Stimulated activated CD4-positive, alpha-beta T cell treated with anti-CD3 and anti-CD28 coated beads, Interleukin-4, amount 100 ng/mL, for 4 hours (primary cell): ENCODE measurements at places on chromosomes 4 and X.
A peak's percentile ranks its signal among the peaks of the same experiment; 100 is the strongest.

- no peak for DNase-seq
These were observed 29.4 kb upstream of the ADRA2C start for GRCh38 chr4:3736806-3737205.

GRCh38 chr4:165877286-165877685 is 4.2 kb downstream of the TLL1 start:
- DNase-seq = no peak

- no peak for DNase-seq
These were observed 106.7 kb upstream of the GK2 start for GRCh38 chr4:79514621-79515329.

DNA sequence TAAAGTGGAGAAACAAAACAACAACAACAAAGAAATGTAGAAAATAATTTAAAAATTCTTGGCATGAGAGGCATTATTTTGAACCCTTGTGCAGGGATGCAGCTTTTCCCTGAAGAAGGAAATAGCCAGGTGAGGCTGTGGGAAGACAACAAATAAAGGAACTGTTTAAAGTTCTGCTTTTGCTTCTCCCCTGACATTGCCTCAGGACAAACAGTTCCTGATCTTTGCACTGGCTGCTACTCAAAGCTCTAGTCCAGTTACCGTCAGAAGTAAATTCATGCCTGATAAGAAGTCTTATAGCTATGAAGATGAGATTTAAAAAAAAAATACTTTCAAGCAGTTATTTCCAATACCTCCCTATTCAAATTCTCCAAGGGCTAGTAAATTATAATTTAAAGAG is 233.8 kb downstream of the IL15 start:
- DNase-seq = no peak

- DNase-seq = no peak
These were observed 183.7 kb downstream of the FBXW7 start for GRCh38 chr4:152352215-152352614.

DNA sequence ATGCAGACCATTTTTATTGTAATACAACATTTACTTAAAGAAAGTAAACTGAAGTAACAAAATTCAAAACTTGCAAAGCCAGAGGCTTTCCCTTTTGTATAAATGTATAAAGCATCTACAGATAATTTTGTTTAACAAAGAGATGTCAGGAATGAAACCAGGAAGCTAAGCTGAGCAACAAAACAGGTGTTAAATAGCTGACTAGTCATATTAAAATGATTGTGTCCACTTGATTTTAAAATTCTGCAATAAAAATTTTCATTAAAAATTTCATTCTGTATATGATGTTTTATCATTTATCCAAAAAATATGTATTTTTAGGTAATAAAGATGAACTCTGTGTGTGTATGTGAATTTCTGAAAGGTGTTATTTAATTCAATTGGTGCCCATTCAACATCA is 72.0 kb upstream of the TRAM1L1 start:
- no peak for DNase-seq

- no peak for DNase-seq
These were observed 19.8 kb upstream of the ADD1 start for GRCh38 chr4:2823671-2824328.

- DNase-seq = no peak
These were observed 898 bp downstream of the UBQLN2 start for GRCh38 chrX:56564164-56564885.

- DNase-seq = no peak
These were observed 21.9 kb downstream of the TKTL1 start for GRCh38 chrX:154317391-154317995.

GRCh38 chrX:50768801-50769200 is 45.2 kb downstream of the SHROOM4 start:
- no peak for DNase-seq

DNA sequence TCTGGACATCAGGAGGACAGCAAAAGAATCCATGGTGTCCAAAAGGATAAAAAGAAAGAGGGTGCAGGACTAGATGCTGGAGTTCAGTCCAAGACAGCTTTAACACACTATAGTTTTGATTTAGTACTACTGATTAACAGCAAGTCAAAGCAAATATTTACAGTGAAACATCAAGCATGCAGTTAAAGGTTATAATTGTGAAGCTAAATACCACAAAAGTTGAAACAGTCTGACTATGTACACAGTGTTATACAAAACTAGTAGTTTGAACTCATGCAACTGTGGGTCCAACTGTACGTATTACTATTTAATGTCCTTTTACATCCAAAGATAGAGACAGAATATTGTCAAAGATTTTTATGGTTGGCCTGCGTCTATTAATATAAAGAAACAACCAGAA is 57.6 kb downstream of the CHIC2 start:
- DNase-seq = no peak

GRCh38 chrX:580030-580429 is 50.6 kb upstream of the SHOX start:
- no peak for DNase-seq

GRCh38 chrX:82224961-82225360 is 1023.1 kb downstream of the SH3BGRL start:
- DNase-seq = no peak

DNA sequence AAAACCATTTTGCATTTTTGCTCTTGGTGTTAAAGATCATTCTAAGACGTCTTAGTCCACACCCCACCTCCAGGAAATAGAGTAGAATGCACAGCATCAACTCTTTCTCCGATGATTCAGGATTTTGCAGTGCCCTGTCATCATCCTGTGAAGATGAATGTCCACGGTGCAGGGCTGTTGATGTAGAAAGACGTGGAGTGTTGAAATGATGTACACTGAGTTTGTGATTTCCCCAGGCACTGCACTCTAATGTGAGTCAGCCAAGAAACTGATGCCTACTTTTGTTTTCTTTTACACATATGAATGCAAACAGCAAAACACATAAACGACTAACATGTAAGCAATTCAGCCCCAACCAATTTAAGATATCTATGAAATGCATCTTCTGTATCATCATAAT is 10.5 kb downstream of the LGI2 start:
- no peak for DNase-seq

GRCh38 chrX:21503593-21503992 is 129.4 kb downstream of the CNKSR2 start:
- DNase-seq = no peak

- no peak for DNase-seq
These were observed 47.3 kb upstream of the GATB start for GRCh38 chr4:151808120-151808529.

- no peak for DNase-seq
These were observed 45.1 kb downstream of the STX18 start for GRCh38 chr4:4496592-4497372.

- no peak for DNase-seq
These were observed 38.9 kb upstream of the TLR2 start for GRCh38 chr4:153645183-153645582.

DNA sequence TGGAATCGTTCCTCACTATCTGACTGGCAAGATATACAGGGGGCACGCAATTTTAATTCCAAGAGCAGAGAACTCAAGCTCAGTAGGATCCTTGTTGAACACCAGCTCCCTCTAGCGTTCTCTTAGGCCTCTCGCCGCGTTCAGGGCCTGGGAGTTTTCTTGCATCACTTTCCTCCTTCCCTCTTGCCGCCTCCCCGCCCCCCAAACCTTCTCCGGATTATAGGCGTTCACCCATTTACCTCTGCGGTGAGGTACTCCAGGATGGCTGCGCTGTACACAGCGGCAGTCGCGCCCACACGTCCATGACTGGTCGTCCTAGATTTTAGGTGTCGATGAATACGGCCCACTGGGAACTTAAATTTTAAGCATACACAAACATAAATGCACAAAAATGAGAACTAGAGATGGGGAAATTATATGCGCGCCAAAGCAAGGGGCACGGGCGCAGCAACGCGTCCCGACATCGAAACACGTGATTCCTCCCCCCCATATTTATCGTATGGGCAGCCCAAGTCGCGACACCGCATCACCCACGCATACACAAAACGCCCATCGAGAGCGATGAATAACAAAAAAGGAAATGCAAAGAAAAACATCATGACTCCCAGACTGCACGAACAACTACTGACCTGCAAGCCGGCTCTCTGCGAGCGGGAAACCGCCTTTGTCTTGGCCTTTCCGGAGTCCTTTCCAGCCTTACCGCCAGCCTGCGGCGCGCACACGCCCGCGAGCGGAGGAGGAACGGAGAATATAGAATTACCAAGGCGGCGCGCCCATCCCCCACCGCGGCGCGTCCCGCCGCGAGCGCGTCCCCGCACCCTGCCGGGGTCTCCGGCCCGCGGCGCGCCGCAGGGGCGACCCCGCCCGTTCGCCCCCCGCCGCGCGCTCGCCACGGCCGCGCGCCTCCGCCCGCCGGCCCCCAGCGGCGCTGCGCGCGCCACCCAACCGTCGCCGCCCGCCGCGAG is 759 bp downstream of the H2AZ1 start:
- DNase-seq = peak; percentile 88

DNA sequence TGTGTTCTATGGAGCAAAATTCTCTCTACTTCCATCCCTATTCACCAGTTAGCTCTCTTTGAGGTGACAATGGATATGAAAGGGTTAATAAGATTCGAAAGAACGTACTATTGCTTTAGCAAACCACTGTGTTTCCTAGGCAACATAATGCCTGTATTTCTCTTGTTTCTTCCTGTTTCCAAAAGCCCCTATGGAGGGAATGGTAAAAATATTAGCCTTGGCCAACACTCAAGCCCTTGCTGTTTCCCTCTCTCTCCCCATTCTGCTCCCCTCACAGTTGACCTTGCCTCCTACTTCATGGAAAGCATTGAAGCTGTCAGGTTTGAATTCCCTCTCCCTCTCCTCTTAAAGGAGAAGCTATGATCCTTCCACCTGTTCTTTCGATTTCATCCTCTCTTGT is 9.6 kb upstream of the PGRMC1 start:
- DNase-seq = no peak

DNA sequence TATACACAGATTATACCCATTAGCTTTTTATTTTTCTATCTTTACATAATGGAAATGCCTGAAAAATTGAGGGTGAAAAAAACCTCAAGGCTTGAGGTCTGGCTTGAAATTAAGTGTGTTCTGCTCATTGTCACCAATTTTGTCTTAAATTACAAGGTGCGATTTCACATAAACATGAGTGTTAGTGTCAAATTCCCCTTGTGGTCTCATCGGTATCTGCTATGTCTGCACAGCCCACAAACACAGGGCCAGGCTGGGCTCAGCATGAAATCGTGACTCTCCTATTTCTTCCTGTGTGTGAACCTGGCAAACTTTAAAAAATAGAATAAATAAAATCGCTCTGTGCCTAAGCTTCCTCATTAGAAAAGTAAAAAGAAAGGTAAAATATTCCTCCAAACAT is 109.1 kb downstream of the CRLF2 start:
- no peak for DNase-seq
